ENCODE measurements at places on chromosomes 6 and 20.

- peak; percentile 72 for DNase-seq
Observed at GRCh38 chr6:46876126-46876525, 45.6 kb downstream of the ADGRF5 start.

- no peak for DNase-seq
Observed at GRCh38 chr20:7817286-7817685, 123.0 kb downstream of the HAO1 start.

DNA sequence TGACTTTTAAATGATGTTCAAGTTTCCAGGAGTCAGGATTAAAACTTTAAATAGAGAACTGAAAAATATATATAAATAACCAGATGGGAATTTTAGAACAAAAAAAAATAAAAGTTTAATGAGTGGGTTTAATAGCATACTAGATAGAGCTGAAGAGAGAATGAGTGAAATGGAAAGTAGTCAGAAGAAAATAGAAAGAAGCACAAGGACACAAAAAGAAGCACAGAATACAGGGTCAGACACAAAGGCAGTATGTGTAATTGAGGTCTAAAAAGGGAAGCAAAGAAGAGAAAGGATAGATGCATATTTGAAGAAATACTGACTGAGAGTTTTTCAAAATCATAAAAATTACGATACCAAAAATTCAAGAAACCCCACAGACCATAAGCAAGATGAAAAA is 159.8 kb upstream of the FERMT1 start:
- no peak for DNase-seq

DNA sequence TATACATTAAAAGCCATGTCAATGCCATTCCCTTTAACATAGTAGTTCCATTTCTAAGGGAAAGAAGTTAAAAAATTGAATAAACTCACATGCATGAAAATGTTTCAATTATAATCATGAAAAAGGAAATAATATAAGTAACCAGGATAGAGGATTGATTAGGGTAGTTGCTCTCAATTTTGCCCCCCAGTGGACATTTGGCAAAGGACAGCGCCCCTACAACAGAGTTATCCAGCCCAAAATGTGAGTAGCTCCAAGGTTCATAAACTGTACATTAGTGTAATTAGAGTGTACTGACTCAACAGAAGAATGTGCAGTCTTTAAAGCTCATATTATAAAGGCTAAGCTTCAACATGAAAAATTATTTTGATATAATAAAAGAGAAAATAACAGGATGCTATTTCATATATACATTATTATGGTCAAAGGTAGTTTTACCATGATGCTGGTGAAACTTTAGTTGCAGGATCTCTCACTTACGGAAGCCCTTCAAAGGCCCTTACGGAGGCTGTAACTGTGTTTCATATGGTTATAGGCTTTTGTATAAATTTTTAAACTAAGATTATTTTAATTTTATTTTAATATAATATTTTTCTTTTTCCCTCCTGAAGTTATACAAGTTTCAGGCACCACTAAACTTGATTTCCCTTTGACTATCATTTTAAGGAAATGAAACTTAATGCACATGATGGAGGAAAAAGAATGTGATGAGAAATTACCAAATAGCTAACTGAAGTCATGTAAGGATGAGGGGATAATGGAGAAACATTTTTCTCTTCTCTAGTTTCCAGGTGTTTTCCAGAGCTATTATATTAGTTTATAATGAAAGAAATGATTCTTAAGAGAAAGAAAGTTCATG is 403.6 kb downstream of the PLCB1 start:
- DNase-seq = peak; percentile 14

DNA sequence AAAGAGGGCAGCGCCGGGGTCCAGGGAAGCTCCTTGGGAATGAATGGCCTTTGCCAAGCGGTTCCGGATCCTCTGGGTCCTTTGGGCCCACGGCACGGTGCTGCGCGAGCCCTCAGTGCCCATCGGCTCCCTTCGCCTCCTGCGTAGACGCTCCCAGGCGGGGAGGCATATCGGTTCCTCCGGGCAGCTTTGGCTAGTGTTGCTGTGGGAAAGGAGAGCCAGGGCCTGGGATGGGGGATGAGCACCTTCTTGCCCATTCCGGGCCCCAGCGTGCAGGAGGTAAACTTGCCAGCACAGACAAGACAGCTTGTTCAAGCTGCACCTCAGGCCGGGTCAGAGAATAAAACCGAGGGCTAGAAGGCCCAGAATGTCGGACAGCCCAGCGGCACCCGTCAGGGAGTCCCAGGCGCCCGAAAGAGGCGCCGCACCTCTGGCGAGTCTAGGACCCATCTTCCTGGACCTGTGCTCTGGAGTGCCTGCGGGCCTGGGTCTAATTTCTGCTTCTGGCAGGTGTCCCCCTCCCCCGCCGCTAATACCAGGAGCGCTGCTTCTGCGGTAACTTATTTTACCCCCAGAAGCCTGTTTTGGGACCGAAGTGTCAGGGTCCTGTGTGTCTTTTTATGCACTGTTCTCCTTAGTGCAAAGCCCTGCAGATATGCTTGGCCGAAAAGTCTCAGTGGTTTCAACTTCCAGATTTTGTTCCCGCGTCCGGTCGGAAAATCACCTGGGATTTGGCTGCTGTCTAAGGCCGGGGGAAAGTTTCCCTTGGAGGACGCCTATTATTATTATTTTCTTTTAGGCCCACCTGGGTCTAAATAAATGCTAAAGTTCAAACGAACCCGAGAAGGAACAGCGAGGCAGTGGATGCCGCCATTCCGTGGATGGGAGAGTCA is 1.7 kb upstream of the TFAP2C start:
- no peak for DNase-seq

All from NCI-H345 (cell line).